Stimulated activated CD4-positive, alpha-beta T cell treated with anti-CD3 and anti-CD28 coated beads, Interleukin-12 subunit alpha, Interleukin-12 subunit beta, amount 100 ng/mL, for 24 hours (primary cell): ENCODE measurements at places on chromosomes 5 and 9.

GRCh38 chr5:72152545-72152944, 45.3 kb downstream of the MAP1B start:
- no peak for DNase-seq

DNA sequence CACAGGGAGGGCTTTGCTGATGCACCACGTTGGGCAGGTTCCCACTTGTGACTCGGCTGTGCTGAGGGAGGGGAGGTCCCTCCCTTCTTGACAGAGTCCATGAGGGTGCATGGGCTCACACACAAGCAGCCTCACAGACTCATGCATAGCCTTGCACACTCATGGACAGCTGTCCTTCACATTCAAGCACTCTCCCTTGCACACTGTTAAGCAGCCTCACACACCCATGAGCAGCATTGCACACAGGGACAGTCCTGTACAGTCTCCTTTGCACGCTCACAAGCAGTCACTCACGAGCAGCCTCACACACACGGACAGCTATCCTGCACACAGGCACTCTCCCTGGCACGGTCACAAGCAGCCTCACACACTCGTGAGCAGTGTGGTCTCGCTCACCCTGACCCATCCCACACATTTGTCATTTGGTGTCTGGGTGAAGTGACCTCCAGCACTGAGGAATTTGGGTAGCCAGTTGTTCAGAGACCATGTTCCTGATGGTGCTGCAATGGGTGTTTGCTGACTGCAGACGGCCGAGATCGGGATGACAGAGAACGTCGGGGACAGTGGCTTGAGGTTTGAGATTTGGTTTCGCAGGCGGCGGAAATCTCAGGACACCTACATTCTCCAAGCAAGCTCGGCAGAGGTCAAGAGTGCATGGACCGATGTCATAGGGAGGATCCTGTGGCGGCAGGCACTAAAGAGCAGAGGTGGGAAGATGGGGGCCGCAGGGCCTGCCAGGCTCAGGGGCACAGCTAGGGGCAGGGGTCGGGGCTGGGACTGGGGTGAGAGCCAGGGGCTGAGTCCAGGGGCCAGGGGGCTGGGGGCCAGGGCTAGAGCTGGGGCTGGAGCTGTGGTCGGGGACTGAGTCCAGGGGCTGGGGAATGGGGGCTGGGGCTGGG, 17.7 kb upstream of the LRRC14B start:
- DNase-seq, result no peak

GRCh38 chr5:77369566-77369965, 122.5 kb downstream of the WDR41 start:
- no peak for DNase-seq

- DNase-seq, result no peak
These were observed 17.9 kb upstream of the NOTCH1 start for GRCh38 chr9:136563646-136564325.

DNA sequence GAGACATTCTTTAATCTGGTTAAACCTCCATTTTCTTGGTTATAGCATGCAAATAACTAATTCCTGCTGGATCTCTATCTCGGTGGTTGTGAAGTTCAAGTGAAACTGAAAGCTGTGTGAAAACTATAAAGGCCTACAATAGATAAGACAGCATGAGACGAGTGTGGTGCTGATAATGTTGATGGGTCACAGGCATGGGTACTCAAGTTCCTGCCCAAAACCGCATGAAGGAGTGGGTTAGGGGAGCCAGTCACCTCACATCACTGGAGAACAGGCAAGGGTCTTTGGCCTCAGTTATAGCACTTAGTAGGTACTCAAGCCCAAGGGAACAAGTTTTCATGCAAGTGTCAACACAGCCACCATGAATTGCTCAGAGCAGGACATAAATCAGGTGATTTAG, 16.7 kb downstream of the HMHB1 start:
- DNase-seq, result no peak

DNA sequence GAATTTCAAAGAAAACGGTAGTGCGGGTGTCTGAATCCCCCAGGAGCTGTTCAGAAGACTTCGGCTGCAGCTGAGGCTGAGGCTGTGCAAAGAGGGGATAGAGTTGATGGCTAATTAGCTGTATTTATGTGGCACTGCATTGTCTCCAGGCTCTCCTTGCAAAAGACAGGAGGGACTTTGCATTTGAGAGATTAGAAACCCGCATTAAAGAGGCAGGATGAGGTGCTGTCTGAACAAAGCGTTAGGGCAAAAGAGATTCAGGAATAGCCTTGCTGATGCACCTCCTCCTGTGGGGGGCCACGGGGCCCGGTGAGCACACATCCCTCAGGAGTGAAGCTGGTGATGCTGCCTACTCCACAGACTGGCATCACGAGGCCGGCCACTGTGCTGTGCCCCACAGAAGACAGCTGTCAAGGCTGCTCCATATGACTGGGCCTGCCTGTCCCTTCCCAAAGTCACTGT, 343.6 kb upstream of the DAP start:
- DNase-seq, result no peak

- no peak for DNase-seq
These were observed 138.8 kb downstream of the PIK3R1 start for GRCh38 chr5:68354315-68354714.

DNA sequence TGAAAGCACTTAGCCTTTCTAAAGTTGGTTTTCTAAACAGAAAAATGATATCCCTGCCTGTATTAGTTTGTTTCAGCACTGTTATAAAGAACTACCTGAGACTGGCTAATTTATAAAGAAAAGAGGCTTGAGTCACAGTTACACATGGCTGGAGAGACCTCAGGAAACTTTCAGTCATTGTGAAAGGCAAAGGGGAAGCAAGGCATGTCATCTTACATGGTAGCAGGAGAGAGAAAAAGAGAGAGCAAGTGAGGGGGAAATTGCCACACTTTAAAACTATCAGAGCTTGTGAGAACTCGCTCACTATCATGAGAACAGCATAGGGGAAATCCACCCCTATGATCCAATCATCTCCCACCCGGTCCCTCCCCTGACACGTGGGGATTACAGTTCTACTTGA, 64.9 kb downstream of the FAM170A start:
- no peak for DNase-seq

DNA sequence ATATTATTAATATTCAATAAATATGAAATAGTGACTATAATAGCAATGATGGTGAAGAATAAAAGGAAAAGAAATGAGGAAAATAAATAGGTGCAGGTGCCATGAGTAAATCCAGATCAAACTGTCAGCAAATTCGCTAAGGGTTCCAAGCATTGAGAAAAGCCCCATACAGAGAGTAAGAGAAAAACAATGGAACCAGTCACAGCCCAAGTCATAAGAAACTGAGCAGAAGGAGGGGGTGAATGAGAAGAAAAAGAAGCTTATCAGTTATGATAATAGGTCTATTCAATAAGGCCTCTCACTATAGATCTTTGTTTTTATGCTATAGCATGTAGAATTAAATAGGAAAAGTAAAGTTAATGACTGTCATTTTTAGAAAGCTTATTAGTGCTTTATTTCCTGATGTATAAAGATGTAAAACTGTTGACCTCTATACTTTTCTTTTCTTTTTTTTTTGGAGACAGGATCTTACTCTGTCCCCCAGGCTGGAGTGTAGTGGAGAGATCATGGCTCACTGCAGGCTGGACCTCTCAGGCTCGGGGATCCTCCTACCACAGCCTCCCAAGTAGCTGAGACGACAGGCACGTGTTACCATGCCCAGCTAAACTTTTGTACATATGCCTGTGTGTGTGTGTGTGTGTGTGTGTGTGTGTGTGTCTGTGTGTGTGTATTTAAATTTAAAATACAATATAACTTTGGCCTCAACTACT, 72.4 kb downstream of the FYB1 start:
- DNase-seq, result no peak

DNA sequence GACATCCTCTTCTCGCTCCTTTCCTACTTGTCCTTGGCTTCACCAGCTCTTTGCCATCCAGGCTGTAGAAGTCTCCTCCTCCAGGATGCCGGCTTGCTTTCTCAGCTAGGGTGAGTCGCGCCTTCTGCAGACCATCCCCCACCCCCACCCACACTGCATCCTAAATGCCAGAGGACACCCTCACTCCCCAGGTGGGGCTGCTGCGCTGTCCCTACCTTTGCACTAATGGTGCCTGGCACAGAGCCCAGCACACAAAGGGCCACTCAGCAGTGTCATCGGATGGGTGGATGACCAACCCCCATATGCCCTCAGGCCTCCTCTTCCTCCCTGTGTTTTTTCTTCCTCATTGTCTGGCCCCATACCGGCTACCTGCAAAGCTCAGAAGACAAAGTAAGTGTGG, 14.8 kb downstream of the IL9 start:
- no peak for DNase-seq

GRCh38 chr5:59132131-59132530, 549.3 kb downstream of the RAB3C start:
- DNase-seq, result no peak

GRCh38 chr9:106878081-106878837, 15.3 kb downstream of the ZNF462 start:
- DNase-seq, result no peak

DNA sequence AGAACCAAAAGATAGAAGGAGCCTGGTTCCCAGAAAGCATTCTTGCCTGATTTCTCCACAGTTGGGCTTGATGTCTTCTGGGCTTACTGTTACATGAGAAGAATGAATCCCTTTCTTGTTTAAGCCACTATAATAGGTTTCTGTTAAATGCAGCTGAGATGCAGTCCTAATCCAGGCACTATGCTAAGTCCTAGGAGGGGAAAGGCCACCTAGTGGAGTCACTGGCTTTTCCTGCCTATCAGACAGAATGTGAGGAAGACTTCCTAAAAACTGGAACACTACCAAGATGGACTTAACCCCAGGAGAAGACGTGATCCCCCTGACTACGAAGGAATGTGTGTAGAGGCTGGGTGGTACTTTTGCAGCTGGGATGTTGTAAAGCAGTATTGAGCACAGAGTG, 34.3 kb upstream of the FSD1L start:
- DNase-seq, result no peak

- DNase-seq, result no peak
These were observed 171.2 kb upstream of the MPDZ start for GRCh38 chr9:13450723-13451122.

GRCh38 chr5:88674356-88675167, 208.4 kb downstream of the MEF2C start:
- DNase-seq, result no peak

GRCh38 chr5:179973391-179973790, 65.7 kb upstream of the TBC1D9B start:
- DNase-seq, result no peak

DNA sequence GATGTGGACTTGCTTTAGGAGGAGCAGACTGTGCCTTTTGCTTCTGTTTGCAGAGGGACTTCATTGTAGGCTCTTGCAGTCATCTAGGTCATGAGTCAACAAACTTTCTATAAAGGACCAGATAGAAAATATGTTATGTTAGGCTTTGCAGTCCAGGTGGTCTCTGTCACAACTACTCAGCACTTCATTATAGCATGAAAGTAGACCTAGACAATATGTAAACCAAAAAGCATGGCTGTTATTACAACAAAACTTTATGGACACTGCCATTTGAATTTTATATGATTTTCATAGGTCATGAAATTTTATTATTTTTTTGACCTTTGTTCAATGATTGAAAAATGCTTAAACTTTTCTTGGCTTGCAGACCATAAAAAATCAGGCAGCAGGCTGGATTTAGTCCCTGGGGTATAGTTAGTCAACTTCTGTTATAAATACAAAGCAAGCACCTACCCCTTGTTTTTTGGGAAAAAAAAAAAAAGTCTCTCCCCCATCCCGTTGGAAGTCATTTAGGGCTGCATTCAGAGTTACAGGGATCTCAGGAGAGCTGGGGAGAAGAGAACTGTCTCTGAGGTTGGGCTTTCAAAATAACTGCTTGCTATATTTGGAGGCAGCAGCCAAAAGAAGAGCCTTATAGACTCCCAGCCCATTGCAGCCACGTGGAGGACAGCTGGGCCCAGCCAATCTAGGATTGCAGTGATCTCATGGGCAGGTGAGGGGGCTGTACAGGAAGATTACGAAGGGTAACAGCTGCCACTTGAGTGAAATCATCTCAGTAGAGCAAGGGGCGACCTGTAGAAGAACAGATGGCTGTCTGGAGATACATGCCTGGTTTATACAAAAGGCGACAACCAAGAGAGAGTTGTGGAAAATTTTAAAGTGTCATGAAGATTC, 136.6 kb upstream of the TNC start:
- no peak for DNase-seq

- no peak for DNase-seq
These were observed 14.6 kb downstream of the CLK4 start for GRCh38 chr5:178612299-178612698.

- DNase-seq, result no peak
These were observed 15.8 kb downstream of the ZFAND5 start for GRCh38 chr9:72349240-72349639.

DNA sequence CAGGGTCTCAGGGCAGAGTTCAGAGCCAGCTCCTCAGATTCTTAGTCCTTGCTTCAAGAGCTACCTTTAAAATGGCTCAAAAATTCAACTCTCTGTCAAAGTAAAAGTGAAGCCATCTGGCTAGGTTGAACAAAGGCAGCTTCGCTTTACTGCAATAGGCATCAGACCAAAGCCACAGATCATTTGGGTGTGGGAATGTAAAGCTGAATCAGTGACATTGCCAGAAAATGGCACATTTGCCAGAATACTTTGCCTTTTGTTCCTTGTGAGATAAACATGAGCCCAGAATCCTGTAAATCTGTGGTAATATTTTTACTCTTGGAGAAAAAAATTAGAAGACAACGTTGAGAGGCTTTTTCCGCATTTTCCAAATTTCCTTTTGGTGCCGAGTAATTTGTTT, 210.5 kb downstream of the PALM2AKAP2 start:
- DNase-seq, result no peak

GRCh38 chr9:89139455-89139854, 39.2 kb downstream of the SHC3 start:
- DNase-seq, result no peak

DNA sequence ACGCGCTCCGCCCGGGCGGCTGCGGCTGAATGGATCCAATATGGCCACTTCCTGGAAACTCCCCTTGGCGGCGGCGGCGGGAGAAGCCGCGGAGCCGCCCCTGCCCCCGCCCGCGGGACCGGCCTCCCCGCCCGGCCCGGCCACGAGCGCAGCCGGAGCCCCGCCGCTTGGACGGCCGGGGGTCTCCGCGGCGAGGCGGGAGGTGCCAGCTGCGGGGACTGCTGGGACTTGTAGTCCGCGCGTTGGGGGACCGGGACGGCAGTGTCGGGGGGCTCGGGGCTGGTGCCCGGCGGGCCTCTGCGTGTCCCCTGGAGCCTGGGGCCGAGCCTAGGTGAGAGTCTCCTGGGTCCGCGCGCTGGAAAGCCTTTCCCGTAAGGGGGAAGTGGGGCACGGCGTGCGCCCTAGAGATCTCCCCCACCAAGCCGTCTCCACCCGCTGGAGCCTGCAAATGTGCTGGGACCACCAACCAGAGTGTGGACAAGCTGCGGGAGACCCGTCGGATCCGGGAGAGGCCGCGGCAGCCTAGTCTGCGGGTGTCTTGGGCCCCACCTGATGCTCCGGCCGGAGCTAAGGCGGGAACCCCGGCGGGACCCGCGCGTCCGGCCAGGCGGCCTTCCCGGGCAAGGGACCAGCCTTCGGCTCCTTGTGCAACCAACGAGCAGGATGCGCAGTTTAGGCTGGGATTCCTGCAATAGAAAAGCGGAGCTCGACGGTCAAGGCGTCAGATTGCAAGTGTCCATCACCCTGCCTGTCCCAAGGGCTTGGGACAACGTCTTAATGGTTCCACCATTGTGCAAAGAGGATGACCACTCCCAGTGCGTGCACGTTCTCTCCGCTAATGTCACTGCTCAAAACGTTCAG, at the start of gene SEPTIN8:
SEPTIN8 (minus strand) TSS at position 31 of the 861 bp plus-strand sequence. CDS start 102 bp downstream, outside the sequence.
- DNase-seq, result peak; percentile 35

- no peak for DNase-seq
These were observed 2.0 kb downstream of the GABBR2 start for GRCh38 chr9:98706651-98707165.
